ENCODE measurements at places on chromosomes 2 and 18. TPM values are rescaled to one million over a fixed set of nuclear protein-coding genes. Genes with fewer than 3 reads are reported as not detected.
A peak's percentile ranks its signal among the peaks of the same experiment; 100 is the strongest.

- peak; percentile 18 for DNase-seq
- peak within 1 kb of the TSS; percentile 64 for H3K4me3 ChIP-seq
- peaks cover 98% of the 10 kb centered on the region for H3K27me3 ChIP-seq
- H3K27ac ChIP-seq, result peak within 1 kb of the TSS; percentile 62
- H3K36me3 ChIP-seq, result no peaks in the 10 kb centered on the region
These were observed at the start of gene TMEM200C for GRCh38 chr18:5895299-5895875. TMEM200C (minus strand) TSS chr18:5895522; CDS start chr18:5892063, 3,459 bp downstream.

DNA sequence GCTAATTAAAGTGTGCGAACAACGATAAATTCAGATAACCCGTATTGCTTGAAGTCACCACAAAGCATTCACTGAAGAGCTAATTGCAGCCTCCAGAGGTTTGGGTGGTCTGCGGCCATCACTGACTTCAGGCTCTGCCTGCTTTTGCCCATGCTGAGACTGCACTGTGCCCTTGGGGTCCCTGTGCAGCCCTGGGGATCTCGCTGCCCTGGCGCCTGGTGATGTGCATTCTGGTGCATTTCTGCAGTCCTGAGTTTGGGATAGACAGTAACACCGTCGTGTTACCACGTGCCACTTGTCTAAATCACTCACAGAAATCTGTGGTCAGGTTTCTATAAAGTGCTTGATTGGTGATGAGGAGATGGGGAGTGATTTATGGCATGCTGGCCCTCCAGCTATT is 27.6 kb downstream of the LDLRAD4 start:
- H3K4me3 ChIP-seq, result no peak overlapping the region
- no peaks in the 10 kb centered on the region for H3K27me3 ChIP-seq
- H3K27ac ChIP-seq, result no peak overlapping the region
- no peaks in the 10 kb centered on the region for H3K36me3 ChIP-seq
- no peak for DNase-seq
- peaks cover 14% of the 10 kb centered on the region for H3K4me1 ChIP-seq

DNA sequence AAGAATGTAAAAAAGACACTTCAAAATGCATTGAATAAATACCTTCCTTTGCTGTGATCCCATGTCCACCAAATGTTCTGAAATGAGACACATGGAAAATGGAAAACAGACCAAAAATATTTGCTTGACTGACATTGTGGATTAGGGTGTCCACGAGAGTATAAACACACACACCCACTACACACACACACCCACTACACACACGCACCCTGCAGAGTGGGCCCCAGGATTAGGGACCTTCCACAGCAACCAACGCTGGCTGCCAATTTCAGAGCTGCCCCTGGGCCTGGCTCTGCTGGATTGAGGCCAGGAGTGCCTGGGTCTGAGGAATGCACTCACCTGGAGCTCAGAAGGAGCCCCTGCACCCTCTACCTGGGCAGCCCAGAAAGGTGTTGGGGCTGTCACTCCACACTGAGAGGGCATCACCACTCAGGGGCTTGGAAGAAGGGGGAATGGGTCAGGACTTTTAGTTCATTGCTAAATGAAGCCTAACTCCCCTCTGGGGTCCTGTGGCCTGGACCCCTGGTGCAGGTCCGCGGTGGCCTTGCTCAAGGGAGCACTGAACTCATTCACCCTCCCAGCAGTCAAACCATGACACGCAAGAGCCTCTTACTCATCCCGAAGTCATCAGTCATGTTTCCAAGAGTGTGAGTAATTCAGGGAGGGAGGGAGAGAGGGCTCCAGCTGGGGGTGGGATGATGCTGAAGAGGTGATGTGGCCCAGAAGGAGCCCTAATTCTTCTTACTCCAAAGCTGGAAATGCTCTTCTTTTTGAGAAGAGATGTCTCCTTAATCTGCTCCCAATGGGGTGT is 50.2 kb upstream of the PLB1 start:
- H3K36me3 ChIP-seq, result no peaks in the 10 kb centered on the region
- H3K4me1 ChIP-seq, result peaks cover 13% of the 10 kb centered on the region
- H3K27me3 ChIP-seq, result no peaks in the 10 kb centered on the region
- DNase-seq, result no peak
- no peak overlapping the region for H3K4me3 ChIP-seq

DNA sequence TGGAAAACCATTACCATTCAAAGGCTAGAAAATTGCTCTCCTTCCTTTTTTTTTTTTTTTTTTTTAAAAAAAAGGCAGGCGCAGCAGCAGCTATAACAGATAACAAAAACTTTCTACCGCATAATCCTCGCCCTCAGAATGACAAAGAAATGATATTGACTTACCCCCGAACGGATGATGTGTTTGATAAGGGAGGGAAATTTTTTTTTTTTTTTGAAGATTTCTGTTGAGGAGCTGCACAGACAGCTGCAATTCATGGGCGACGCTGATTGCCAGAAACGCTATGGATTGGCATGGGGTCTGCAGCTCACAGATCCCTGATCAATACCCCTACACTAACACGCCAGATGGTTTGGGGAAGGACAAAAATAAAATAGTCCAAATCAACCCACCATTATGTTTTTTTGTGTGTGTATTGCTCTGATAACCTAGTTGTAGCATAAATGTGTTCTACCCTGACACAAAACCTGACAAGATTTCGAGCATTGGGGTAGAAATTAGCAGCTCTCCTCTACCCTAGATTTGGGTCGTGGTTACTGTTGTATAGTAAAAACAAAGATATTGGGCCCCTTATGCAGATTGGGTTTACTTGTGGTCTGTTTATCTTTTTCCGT is 3.6 kb upstream of the ONECUT2 start:
- no peak for DNase-seq
- H3K4me1 ChIP-seq, result peaks cover 50% of the 10 kb centered on the region
- H3K27ac ChIP-seq, result no peak overlapping the region
- no peaks in the 10 kb centered on the region for H3K36me3 ChIP-seq

GRCh38 chr2:47935071-47935470 is 28.8 kb upstream of the FBXO11 start:
- no peaks in the 10 kb centered on the region for H3K4me1 ChIP-seq
- H3K36me3 ChIP-seq, result no peaks in the 10 kb centered on the region
- no peaks in the 10 kb centered on the region for H3K27me3 ChIP-seq
- H3K4me3 ChIP-seq, result no peak overlapping the region

Gene AQP12B
- total RNA-seq, result not detected

Gene ABHD1
- total RNA-seq, result 3.5 TPM

DNA sequence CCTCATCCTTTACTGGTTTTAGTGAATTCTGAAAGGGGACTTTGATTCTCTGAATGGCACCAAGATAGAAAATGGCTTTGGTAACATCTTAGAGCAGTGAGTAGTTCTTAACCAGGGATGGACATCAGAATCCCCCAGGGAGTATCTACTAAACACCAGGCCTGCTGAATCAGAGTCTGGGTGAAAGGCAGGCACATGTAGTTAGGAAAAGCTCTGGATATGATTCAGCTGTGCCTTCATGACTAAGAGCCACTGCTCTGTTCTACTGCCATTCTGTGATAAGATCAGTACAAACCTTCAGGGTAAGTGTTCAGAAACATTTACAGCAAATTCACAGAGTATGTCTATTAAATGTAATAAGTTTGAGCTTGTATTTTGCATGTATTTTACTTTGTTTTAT is 46.2 kb upstream of the B3GNT2 start:
- H3K4me1 ChIP-seq, result peaks cover 45% of the 10 kb centered on the region
- no peaks in the 10 kb centered on the region for H3K36me3 ChIP-seq
- H3K27ac ChIP-seq, result peak overlapping the region; percentile 89
- no peak overlapping the region for H3K4me3 ChIP-seq

DNA sequence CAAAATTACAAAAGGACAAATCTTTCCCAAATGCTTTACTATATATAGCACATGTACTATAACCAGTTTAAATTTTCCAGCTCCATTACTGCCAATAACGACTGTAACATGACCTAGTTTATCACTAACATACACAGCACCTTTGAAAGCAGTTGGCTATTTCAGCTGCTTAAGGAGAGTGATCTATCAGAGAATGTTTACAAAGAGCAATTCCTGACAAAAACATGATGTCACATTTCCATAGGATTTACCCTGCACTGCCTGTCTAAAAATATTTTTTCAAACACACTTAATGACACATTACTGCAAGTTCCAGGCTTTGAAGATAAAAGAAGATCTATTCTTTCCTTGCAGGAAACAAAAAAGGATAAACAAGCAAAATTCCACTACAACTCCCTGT is 40.6 kb downstream of the ZNF516 start:
- H3K36me3 ChIP-seq, result peaks cover 3% of the 10 kb centered on the region
- H3K4me3 ChIP-seq, result no peak overlapping the region

- no peaks in the 10 kb centered on the region for H3K36me3 ChIP-seq
- H3K27ac ChIP-seq, result no peak overlapping the region
- no peaks in the 10 kb centered on the region for H3K4me1 ChIP-seq
- DNase-seq, result no peak
- no peak overlapping the region for H3K4me3 ChIP-seq
These were observed 73.4 kb downstream of the MARCHF4 start for GRCh38 chr2:216298719-216299495.

DNA sequence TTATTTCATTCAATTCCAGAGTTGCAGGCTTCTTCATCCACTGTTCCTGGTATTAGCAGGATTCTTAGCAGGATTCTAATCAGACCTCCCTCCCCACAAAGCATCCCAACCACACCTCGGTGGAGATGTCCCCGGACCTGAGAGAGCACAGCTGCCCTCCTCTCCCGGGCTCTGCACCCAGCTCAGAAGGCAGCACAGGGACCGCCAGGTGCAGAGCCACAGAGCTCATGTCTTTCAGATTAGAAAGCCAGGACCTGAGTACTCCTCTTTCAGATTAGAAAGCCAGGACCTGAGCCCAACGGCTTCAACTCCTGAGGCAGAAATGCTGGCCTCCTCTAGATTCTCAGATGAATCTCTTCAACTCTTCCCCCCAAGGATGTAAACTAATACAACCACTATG is 152.3 kb downstream of the MYO5B start:
- DNase-seq, result no peak
- H3K27ac ChIP-seq, result no peak overlapping the region
- H3K36me3 ChIP-seq, result no peaks in the 10 kb centered on the region
- H3K4me1 ChIP-seq, result no peaks in the 10 kb centered on the region
- no peak overlapping the region for H3K4me3 ChIP-seq
- peaks cover 46% of the 10 kb centered on the region for H3K27me3 ChIP-seq

DNA sequence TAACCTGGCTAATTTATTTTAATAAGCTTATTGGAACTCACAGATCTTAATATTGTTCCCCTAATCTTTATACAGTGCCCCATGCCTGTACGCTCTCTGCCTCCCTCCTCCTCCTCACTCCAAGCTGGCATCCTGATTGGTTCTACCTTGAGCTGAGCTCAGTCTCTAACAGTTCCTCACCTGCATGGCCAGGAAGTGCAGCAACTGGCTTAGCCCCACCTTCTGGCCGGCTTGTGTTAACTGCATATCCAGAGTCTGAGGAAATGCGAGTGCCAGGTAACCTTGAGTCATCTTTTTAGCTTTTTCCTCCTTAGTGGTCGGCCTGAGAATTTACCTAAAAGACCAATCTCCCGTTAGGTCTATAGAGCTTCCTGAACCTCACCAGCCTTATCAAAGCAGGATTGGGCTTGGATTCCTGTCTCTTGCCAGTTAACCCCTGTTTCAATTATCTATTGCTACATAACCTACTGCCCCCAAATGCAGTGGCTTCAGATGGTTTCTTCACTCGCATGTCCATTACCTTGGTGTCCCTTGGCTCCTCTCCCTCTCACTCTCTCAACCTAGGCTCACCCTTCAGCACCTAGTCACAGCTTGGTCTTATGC is 89.5 kb upstream of the STK39 start:
- no peak for DNase-seq
- no peak overlapping the region for H3K27ac ChIP-seq
- H3K27me3 ChIP-seq, result no peaks in the 10 kb centered on the region
- no peaks in the 10 kb centered on the region for H3K4me1 ChIP-seq

GRCh38 chr2:217340176-217340575 is 480.3 kb upstream of the TNP1 start:
- no peaks in the 10 kb centered on the region for H3K36me3 ChIP-seq
- H3K27ac ChIP-seq, result peak overlapping the region; percentile 53
- DNase-seq, result no peak
- no peak overlapping the region for H3K4me3 ChIP-seq

DNA sequence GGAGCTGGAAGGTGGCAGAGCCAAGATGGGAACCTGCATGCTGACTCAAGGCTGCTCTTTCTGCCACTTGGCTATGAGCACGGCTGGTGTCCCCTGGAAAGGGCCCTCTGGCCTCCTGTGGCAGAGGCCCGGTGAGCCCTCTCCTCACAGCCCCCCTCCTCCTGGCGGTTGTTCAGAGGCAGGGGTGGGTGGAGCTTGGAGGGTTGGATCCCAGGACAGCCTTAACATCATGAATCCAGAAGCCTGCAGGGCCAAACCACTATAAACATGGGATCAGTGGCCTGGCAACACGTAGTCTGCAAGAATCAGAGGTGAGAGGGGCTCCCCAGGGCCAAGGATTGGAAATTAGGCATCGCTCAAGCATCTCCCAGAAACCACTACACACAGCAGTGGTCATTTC is 48.5 kb upstream of the LOXHD1 start:
- H3K36me3 ChIP-seq, result no peaks in the 10 kb centered on the region
- H3K27ac ChIP-seq, result no peak overlapping the region
- no peaks in the 10 kb centered on the region for H3K27me3 ChIP-seq
- H3K4me1 ChIP-seq, result peaks cover 8% of the 10 kb centered on the region

DNA sequence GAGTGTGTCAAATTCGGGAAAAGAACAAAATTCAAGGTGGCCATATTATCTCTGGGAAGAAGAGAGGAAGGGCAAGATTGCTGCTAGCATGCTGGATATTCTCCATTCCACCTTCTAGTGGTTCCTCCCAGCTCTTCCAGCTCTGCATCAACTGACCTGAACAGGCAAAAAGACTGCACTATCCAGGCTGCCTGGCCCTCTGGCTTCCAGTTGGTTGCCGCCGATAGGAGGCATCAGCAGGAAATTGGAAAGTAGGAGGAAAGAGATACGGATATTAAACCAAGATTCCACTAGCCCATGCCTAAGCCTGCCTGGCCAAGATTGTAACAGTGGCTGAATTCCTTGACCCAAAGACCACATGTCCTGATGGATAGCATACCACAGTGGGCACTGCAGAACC is 1.7 kb upstream of the RTTN start:
- H3K4me3 ChIP-seq, result no peak overlapping the region
- peaks cover 23% of the 10 kb centered on the region for H3K4me1 ChIP-seq
- DNase-seq, result no peak
- H3K27me3 ChIP-seq, result no peaks in the 10 kb centered on the region
- peaks cover 4% of the 10 kb centered on the region for H3K36me3 ChIP-seq
- H3K27ac ChIP-seq, result no peak overlapping the region

DNA sequence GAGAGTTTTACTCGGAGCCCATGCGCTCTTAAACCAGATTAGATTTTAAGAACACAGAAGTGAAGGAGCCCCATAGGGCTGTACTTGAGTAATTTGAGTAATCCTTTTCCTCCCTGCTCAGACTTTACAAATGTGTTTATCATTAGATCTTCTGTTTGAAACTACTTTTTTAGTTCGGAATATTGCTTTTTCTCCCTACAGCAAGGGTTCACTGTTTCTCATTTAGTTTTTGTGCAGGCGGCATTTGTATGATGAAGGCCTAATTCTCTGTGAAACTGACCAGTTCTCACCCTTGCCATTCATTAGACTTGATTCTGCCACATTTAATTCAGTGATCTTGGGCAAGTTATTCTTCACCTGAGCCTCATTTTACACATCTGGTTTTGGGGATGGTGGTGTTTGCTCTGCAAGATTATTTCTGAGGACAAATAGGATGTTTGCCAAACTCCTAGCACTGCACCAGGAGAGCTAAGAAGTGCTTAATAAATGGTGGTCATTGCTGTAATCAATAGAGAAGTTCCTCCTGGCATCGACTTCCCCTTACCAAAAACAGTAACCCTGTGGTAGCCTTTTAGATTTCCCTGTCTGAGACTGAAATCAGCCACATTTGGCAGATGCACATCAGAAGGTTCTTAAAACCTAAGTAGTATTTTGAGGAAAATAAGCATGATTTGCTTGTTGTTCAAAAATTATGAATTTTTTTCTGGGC is 2.2 kb downstream of the B3GNT2 start:
- peaks cover 80% of the 10 kb centered on the region for H3K4me1 ChIP-seq
- H3K4me3 ChIP-seq, result peak overlapping the region; percentile 97
- H3K27ac ChIP-seq, result peak overlapping the region; percentile 96

Gene FBXO36
- total RNA-seq, result 0.58 TPM

Gene CBLN2
- total RNA-seq, result not detected

Gene SPP2
- not detected for total RNA-seq

Gene CPLX4
- not detected for total RNA-seq
